ENCODE measurements at places on chromosomes 4 and X. TPM values are rescaled to one million over a fixed set of nuclear protein-coding genes. Genes with fewer than 3 reads are reported as not detected.

The ZDHHC9 gene
- total RNA-seq = 30.8 TPM

The KIAA1210 gene
- total RNA-seq = not detected

GRCh38 chr4:139564502-139564901 is 8.5 kb upstream of the SETD7 start:
- DNase-seq = no peak

- no peak for DNase-seq
These were observed 47.3 kb downstream of the ARHGAP24 start for GRCh38 chr4:85522277-85522676.

DNA sequence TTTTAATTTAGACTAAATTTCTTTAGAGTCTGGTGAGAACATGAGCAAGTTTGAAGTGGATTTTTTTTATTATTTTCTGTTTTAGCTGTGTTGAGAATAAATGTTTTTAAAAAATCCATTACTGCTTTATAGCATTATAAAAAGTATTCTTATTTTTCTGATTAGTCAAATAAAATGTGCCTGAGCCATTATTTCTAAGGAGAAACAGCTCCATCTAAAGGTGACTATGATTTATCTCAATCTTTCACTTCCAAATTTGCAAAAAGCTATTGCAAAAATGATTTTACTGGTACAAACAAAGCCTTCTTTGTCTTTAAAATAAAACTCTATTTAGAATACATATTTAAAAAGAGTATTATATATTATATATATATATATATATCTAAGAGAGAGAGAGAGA is 959.2 kb downstream of the FAM133A start:
- no peak for DNase-seq

DNA sequence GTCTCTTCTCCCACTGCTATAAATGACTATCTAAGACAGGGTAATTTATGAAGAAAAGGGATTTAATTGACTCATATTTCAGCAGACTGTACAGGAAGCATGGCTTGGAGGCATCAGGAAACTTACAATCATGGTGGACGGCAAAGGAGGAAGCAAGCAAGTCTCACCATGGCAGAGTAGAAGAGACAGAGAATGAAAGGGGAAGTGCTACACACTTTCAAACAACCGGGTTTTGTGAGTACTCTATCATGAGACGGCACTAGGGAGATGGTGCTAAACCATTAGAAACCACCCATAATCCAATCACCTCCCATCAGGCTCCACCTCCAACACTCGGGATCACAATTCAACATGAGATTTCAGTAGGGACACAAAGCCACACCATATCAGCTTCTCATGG is 11.1 kb downstream of the UBE2NL start:
- no peak for DNase-seq

- DNase-seq = no peak
These were observed 88.6 kb downstream of the TSPAN7 start for GRCh38 chrX:38649674-38650647.

DNA sequence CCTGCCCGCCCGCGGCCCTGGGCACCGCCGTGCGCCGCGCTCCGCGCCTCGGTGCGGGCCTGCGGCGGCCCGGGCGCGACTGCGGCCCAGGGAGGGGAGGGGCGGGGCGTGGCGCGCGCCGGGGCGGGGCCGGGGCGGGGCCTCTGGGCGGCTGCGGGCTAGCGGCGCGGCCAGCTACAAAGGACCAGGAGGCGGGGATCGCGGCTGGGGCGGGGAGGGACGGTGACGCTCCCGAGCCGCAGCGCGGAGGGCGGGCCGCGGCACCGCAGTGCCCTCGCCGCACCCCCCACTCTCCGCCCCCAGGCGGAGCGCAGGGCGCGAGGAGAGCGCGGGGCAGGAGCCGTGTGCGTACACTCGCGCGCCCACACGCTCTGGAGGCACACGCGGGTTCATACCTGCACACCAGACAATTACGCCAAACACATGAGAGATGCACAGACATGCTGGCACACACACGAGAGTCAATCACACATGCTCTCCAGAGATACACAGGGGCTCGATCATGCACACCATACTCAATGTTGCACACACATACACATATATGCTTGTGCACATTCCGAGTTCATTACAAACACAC is at the start of gene CRMP1:
Gene CRMP1, minus strand, starts transcription at position 83 of the 577 bp plus-strand sequence. CDS start 117 bp downstream, outside the sequence.
- DNase-seq = no peak

DNA sequence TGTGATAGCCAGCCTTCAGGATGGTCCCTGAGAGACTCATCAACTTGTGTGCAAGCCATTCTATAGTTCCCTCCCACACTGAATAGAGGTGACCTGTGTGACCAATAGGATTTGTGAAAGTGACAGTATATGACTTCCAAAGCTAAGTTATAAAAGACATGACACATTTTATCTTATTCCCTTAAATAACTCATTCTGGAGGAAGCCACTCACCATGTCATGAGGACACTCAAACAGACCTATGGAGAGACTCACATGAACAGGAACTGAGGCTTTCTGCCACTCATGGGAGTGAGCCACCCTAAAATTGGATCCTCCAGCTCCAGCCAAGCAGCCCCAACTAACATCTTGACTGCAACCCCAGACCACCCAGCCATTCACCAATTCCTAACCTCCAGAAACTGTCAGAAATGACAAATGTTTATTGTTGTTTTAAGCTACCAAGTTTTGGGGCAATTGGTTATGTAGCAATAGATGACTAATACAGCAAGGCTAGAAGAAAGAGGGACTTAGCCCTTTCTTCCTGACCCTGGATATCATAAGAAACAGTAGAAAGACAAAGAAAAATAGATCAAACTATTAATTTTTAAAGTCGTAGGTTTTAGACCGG is 9.0 kb upstream of the CHIC2 start:
- DNase-seq = peak; percentile 42

GRCh38 chrX:32448320-32448719 is 763.0 kb downstream of the DMD start:
- DNase-seq = no peak

- DNase-seq = no peak
These were observed 26.5 kb downstream of the ZNF81 start for GRCh38 chrX:47863187-47863586.

All from HFFc6 (cell line).